ENCODE measurements at places on chromosomes 2 and 18.

DNA sequence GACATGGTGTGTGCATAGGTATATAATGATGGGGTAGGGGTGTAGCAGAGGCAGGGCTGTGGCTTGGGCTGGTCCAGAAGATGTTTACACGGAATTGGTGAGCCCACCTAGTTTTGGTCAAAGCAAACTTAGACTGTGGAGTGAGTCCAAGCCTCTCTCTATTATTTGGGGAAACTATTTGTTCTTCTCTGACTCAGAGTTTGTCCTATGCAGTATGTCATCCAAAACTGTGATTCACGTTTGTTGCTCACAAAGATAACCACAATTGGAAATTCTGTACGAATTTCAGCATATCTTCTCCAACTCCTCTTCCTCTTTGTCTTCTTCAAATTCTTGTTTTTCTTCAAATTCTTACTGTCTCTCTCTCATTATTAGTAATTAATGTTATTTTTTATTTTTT lies 292.9 kb downstream of the XIRP2 start:
- DNase-seq = no peak

DNA sequence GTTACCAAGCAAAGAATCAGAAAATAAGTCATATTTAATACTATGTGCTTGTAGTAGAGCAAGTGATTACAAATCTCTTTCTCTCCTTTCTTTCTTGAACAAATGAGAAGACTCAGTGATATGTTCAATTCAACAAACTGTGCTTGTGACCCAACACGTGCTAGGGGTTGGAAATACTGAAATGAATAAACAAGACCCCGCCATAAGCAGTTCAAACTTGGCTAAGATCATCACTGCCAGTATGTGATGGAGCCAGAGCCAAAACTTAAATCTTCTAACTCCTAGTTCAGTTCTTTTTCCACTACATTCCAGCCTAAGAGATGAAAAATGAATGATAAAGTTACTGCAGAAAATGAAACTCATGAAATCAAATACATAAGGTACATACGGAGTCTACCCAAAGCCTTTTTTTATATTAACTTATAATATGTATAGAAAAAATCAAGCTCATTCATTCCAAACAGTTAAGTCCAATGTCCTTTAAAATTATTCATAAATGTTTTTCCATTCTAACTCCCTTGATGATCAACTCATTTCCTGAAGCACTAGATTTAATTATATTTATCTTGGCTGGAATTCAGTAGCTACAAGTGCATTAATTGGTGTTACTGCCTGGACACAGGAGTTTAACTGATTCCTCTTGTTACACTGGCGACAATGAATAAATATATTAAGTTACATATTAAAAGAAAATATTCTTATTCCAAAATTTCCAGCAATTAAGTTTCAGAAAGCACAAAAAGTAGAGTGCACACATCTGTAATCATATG lies 36.0 kb downstream of the GALNT3 start:
- DNase-seq = no peak

GRCh38 chr2:59029058-59029457 lies 787.9 kb upstream of the FANCL start:
- DNase-seq = no peak

DNA sequence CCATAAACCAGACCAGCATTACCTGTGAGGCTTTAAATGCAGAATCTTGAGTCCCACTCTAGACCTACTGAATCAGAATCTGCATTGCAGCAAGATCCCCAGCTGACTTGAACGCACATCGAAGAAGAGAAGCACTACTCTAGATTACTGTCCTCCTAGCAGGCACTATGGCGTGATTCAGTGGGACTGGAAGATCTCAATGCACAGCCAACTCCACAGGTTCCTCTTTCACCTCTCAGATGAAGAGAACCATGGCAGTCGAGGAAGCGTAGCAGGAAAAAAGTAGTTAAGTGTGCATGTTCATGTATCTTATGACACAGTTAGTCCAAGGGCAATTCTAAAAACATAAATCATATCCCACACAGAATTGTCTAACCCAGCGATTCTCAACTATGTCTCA lies 97.4 kb downstream of the STK39 start:
- no peak for DNase-seq

DNA sequence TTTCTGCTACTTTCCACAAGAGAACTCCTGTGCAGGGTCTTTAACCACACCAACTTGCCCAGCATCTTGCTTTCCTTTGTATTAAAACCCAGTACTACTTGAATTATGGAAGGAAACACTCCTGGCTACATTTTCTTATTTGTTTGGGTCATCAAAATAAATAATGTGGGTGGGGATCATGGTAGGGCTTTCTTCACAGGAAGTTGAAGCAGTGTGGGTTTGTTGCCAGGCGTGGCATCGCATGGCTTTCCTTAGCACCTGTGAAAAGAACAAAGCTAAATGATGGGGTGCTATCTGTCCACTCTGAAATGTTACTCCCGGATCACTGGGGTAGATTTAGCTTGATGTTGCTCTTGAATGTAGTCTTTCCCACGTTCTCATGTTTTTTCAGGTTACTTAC lies 18.7 kb downstream of the ARHGAP25 start:
- DNase-seq = peak; percentile 47

DNA sequence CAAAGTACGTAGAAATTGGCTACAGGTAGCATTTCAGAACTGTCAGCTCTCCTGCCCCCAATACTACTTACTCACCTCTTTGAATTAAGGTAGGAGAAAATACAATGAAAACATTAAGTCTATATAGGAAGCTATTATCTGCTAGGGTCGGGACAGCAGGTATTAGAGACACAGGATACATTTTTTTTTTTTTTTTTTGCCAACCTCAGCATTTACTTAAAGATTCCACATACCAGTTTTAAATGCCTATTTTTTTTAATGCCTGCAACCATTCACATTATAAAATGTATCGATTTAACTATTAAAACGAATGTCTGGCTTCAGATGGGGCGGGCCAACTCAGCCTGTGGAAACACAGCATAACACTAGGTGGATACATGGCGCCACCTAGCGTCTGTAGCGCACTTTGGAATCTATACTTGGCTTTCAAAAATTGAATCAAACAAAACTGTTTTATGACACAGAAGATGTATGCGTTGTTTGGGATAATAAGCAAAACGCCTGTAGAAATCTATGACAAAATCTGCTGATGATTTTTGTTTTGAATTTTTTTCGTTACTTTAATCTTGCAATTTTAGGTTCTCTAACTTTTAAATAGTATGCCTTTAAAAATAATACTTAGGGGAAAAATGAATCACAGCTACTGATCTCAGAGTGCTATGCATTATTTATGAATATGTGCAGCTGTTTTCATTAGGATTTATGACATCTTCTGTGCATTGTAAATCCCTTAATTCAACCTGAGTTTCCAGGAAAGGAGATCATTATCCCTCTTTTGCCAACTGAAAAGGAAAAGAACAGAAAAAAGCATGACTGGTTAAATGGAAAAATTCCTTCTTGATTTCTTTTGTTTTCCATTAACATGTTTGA lies 261.0 kb downstream of the NYAP2 start:
- peak; percentile 84 for DNase-seq

DNA sequence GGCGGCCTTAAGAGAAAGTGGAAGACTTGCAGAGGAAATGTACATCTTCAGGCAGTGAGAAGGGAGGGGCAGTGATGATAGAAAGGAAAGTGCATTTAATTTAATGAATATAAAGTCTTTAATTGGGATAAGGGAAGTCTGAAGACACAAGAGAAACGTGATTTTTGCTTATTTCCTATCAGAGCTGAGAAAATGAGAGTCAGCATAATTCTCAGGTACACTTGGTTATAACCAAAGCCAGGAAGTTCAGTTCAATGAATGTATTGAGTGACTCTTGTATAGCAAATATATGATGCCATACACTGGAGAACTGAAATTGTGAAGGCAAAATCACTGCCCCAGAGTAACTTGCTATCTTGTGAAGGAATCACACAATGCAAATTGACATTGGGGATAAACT lies 256.3 kb downstream of the LRRTM1 start:
- DNase-seq = no peak

GRCh38 chr2:17162713-17163112 lies 355.5 kb downstream of the RAD51AP2 start:
- no peak for DNase-seq

DNA sequence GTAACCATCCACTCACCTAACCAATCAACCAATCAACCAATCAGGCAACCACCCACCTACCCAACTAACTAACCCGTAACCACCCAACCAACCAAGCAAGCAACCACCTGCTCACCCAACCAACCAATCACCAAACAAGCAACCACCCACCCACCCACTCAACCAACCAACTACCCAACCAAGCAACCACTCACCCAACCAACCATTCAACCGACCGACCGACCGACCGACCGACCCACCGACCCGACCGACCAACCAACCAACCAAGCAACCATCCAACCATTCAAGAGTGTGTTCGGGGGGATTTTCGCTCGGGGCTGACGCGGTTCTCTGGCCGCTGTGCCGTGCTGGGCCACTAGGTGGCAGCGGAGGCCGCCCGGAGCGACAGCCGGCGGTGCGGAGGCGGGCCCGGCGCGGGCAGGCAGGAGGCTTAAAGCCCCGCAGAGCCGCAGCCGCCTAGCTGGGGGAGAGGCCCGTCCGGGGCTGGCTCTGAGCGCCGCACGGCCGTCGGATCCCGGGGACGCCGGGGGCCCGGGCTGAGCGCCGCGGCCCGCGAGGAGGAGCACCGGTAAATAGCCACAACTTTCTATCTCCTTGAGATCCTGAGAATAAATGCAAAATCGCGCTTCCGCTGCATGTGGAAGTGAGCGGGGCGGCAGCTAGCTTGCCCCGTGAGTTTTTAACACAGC lies at the start of gene MC5R:
TSS of gene MC5R (plus strand) at position 443 of the 689 bp plus-strand sequence. CDS start 1,617 bp downstream, outside the sequence.
- peak; percentile 71 for DNase-seq

GRCh38 chr2:119699016-119699606 lies 20.1 kb downstream of the TMEM177 start:
- no peak for DNase-seq

- DNase-seq = no peak
These were observed 89.6 kb downstream of the METTL8 start for GRCh38 chr2:171344182-171344581.

GRCh38 chr2:74755386-74755785 lies 78.5 kb upstream of the HK2 start:
- DNase-seq = no peak

GRCh38 chr2:134455426-134455825 lies 201.6 kb downstream of the MGAT5 start:
- DNase-seq = no peak

- peak; percentile 57 for DNase-seq
These were observed 5.2 kb downstream of the ZFP36L2 start for GRCh38 chr2:43221124-43221762.

- no peak for DNase-seq
These were observed 100.2 kb downstream of the AGAP1 start for GRCh38 chr2:235594041-235594440.

- DNase-seq = no peak
These were observed 44.5 kb downstream of the MAPRE2 start for GRCh38 chr18:35085450-35086380.

GRCh38 chr2:150676747-150677383 lies 189.4 kb upstream of the RND3 start:
- no peak for DNase-seq

GRCh38 chr2:25302758-25303375 lies 38.9 kb downstream of the DNMT3A start:
- no peak for DNase-seq

DNA sequence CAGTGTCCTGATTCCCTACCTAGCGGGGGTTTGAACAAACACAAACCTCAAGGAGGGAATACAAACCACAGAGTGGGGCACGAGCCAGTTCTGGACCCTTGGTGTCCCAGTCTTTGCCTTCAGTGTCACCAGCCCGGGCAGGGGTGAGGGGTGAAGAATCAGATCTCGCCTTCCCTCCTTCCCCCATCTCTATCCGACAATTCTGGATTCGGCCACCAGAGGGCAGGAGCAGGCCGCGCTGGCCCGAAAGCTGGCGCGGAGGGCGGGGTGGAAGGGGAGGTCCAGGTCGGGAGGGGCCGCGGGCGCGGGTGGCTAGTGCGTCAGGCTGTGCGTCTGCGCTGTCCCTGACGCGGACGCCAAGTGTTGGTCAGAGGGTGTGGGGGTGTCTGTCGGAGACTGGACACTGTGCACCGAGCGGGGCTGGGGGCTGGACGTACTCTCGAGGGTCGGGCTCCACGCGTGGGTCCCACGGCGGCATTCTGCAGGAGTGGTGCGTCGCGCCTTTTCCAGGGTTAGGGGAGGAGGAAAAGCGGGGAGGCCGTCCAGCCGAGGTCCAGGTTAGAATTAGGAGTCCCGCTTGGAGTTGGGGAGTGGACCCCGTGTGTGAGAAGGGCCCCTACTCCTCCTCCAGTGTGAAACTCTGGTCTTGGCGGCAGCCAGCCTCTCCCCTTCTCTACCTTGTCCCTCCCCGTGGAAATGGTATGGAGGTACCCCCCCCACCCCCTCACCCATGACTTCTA lies 2.9 kb upstream of the CRYBA2 start:
- peak; percentile 83 for DNase-seq

DNA sequence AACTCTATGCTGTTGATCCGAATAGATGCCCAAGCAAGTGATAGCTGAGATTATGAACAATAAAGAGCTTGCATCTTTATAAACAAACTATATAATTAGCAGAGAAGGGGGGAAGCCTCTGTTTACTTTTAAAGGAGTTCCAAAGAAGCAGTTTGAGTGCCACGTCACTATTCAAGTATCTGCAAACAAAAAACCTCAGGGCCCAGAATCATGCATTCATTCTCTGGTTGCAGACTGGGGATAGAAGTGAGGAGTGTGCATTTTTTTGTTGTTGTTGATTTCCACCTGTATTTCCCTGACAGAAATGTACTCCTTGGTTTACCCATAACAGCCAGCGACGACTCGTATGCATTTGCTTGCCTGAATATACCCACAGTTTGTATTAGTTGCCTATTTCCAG lies 264.3 kb downstream of the PTGR3 start:
- no peak for DNase-seq

GRCh38 chr2:165328272-165328671 lies 89.1 kb downstream of the SCN2A start:
- DNase-seq = peak; percentile 51

GRCh38 chr2:8448824-8449556 lies 232.9 kb upstream of the ID2 start:
- no peak for DNase-seq

- DNase-seq = no peak
These were observed 1377.6 kb upstream of the PIK3C3 start for GRCh38 chr18:40577239-40577980.

GRCh38 chr2:113979191-113980128 lies 89.6 kb downstream of the ACTR3 start:
- peak; percentile 73 for DNase-seq

DNA sequence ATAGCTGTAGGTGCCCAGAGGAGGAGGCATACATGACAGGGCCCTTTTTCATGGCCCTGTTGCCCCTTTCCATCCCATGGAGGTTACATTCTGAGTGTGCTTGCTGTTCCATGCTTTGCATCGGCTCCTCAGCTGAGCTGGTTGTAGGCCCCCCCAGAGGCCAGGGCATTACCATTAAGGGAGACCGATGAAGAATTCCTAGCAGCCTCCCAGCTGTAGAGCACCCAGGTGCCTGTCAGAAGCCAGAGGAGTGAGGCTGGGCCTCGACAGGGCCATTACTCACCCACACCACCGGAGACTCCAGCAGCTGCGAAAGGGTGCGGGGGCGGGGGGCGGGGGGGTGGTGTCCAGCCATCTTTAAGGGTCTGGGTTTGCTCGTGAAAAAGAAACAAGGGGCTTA lies 72.2 kb downstream of the GALNT14 start:
- DNase-seq = no peak

All from activated naive CD4-positive, alpha-beta T cell treated with anti-CD3 and anti-CD28 coated beads, Interleukin-2, amount 10 ng/mL, durations not matched to agents 7 days and 5 days (primary cell).